ENCODE measurements at places on chromosomes 7 and 10. TPM values are rescaled to one million over a fixed set of nuclear protein-coding genes. Genes with fewer than 3 reads are reported as not detected.

The TMEM184A gene
- total RNA-seq = 11.7 TPM

- DNase-seq = no peak
These were observed 19.4 kb upstream of the BPGM start for GRCh38 chr7:134627109-134627774.

The ELFN1 gene
- 1.0 TPM for total RNA-seq

DNA sequence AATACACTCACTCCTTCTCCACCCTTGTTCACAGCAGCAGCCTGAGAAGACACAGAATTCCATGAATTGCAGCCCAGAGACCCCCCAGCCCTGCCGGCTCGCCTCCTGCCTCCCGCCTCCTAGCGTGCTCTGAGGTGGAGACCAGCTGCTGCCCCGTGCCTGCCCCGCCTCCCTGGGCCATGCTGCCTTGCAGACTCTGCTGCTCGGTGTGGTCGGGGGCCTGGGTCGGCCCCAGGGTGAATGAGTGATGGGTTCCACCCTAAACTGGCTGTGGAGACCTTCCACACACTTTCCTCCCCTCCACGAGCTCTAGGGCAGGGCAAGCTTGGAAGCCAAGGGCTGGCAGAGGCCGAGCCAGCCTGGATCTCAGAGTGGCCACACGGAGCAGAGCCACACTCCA is 479.3 kb downstream of the DNAJB6 start:
- no peak for DNase-seq
